ENCODE measurements at places on chromosomes 7 and 10. TPM values are rescaled to one million over a fixed set of nuclear protein-coding genes. Genes with fewer than 3 reads are reported as not detected.

GRCh38 chr7:77930496-77930895 lies 131.9 kb downstream of the PHTF2 start:
- DNase-seq = no peak

- no peak for DNase-seq
Observed at GRCh38 chr10:28302012-28302637, 739 bp downstream of the MPP7 start.

DNA sequence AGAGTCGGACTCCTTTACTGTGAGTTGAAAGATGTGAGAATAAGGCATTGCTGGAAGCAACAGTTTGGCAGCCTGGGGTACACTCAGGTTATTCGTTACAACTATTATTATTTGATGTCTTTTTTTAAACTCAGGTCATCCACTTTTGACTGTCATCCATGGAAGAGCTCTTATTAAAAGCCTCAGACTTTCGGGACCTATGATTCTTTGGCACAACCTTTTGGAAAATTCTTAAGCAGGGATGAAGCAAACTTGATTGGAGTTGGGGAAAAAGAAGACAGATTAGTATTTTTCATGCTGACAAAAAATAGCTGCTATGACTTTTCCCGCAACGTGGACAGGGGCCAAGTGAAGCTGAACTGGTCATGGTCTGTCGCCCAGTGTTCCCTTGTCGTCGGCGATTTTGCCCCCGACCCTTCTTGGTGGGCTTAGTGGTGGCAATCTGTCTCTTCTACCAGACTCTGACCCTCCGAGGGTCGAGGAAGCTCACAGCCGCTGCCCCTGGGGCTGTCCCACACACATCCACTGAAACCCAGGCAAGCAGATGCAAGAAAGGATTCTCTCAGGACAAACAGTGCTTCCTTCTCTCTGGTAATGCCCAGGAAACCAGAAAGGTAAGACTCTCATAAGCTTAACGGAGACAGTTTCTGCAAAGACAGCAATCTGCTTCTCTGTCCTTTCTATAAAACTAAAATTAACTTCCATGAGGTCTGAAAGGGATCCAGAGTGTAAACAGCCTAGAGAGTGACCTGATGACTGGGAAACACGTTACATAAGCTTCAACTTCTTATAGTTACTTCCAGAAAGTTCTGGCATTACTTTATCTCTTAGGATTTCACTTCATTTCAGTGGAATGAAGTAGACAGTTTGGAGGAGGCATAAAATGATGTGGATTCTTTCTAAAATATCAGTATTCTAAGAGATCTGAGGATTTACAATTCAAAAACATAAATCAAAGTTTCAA lies 1.0 kb downstream of the CPED1 start:
- no peak for DNase-seq

DNA sequence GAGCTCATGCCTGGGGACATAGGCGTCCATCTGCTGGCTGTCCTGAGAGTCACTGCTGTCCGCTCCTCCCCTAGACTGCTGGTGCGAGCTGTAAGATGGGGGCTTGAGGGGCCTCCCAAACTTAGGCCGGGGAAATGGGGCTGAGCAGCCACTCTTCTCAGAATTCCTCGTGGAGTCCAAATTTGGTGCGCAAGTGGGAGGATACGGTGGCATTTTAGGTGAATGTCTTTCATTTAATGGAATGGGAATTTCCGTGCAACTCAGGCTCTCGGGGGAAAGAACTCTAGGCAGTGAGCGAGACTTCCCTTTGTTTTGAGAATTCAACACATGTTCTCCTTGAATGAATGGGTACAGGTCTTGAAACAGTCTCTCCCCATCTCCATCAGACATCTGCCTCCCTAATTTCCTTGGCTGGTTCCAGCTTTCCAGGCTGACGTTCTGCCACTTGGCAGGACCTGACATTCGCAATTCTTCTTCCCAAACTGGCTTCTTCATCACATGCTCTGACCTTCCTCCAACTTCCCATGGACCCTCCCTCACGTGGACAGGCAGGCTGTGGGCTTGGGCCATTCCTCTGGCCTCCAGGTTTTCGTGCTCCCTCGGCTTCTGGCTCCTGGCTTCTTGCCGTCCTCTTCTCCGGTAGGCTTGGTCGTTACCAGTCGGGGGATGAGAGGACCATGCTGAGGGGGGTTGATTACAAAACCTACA lies 30.1 kb downstream of the JCAD start:
- no peak for DNase-seq

DNA sequence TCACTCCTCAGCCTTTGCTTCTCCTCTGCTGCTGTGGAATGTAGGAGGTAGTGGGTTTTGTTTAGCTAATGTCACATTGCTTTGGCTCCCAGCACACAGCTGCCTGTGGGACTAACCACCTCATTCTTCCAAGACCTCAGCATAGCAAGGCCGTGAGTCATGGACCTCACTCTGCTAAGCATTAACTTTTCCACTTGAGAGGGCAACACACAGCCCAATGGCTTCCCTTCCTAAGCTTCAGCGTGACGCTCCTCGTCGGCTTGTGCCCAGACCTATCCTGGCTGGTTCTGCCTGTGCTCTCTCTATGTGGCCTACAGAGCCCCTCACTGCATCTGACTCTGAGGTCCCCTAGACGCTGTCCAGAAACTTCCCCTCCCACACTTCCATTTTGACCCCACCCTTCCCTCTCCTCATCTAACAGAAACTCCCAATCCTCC lies 23.3 kb downstream of the MYOF start:
- peak; percentile 100 for DNase-seq

- no peak for DNase-seq
Observed at GRCh38 chr7:75986147-75986781, 8.1 kb downstream of the TMEM120A start.

- no peak for DNase-seq
Observed at GRCh38 chr7:128120116-128120515, 88.9 kb upstream of the LRRC4 start.

GRCh38 chr7:95527033-95527775 lies 41.5 kb downstream of the ASB4 start:
- peak; percentile 42 for DNase-seq

DNA sequence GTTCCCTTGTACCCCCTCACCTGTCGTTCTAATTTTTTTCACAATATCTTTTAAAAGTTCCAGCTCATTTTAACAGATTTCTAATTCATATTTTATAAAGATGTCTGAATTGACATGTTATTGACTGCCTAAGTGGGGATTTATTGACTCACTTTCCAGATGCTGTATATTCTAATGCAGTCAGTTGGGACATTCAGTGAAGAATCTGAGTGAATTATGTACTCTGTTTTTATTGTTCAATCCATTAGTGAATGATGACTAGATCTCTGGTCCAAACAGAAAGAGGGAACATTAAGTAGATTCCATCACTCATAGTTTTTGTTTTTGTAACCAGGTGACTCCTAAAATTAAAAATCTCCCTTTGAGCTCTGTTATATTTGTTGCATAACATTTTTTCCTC lies 54.3 kb downstream of the LOXL4 start:
- DNase-seq = no peak

GRCh38 chr7:42198974-42199668 lies 37.9 kb downstream of the GLI3 start:
- no peak for DNase-seq

GRCh38 chr7:1540776-1541271 lies 10.3 kb downstream of the MAFK start:
- no peak for DNase-seq

- DNase-seq = no peak
Observed at GRCh38 chr7:122423591-122423990, 119.0 kb upstream of the FEZF1 start.

- no peak for DNase-seq
Observed at GRCh38 chr7:106723398-106723797, 62.4 kb upstream of the CCDC71L start.

- DNase-seq = no peak
Observed at GRCh38 chr7:20558963-20559716, 56.3 kb upstream of the ABCB5 start.

DNA sequence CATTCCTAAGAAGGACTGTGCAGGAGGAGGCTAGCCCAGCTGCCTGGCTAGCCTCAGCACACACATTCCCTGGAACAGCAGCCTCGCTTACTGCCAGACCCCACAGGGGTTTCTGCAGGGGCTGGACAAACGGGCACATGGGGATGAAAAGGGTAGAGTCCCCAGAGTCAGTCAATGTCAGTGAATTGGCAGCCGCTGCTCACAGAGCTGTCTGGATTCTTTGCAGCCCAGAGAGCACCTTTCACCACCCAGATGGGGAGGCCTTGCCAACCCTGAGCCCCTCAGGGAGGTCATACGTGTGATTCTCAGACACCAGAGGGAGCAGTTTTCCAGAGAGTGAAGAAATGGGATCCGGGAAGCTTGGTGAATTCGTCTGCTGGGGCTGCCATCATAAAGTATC lies 143.3 kb downstream of the KCNMA1 start:
- DNase-seq = no peak

DNA sequence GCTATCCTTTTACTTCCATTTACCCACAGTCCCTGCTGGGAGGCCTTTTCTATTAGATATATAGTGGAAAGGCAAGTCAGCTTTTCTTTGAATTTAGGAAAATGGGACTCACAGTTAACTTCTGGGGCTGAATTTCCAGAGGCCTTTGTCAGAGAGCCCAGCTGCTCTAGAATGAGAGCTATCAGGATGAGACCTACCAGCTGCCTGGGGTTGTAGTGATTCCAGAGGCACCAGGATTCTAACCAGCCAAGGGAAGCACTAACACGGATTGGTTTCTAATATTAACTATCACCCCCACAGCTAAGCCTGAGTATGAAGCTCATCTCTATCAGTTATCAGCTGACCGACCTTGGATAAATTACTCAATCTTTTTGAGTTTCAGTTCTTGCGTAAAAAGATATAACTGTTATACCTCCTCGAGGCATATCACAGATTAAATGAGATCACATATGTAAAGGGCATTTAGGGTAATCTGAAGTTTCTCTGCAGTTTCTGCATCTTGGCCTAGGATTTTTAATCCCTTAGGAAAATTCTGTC lies 56.6 kb upstream of the CALD1 start:
- no peak for DNase-seq

DNA sequence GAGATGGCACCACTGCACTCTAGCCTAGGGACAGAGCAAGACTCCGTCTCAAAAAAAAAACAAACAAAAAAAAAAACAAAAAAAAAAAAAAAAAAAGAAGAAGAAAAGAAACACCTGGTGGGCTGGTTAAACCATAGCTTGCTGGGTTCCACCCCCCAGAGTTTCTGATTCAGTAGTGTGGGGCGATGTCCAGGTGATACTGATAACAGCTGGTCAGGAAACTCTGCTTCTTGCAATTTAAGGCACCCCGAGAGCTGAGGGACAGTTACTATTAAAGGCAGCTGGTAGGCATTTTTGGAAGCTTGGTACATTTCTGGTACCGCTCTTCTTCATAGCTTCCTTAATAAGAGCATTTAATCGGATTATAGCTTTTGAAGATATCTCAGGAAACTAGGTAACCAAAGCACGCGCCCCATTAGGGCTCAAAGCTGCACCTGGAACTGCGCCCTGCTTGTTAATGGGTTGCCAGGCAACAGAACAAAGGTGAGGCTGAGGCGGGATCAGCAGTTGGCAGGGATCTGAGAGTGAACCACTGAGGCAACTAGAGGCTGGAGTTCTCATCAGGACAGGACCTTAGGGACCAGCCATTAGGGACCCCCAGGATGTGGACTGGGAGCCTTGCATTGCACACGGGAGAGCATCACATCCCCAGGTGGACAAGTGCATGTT lies 6.5 kb upstream of the SDK1 start:
- no peak for DNase-seq

- no peak for DNase-seq
Observed at GRCh38 chr10:78286186-78286585, 252.5 kb downstream of the RPS24 start.

GRCh38 chr10:124172181-124172916 lies 79.0 kb upstream of the CHST15 start:
- no peak for DNase-seq

DNA sequence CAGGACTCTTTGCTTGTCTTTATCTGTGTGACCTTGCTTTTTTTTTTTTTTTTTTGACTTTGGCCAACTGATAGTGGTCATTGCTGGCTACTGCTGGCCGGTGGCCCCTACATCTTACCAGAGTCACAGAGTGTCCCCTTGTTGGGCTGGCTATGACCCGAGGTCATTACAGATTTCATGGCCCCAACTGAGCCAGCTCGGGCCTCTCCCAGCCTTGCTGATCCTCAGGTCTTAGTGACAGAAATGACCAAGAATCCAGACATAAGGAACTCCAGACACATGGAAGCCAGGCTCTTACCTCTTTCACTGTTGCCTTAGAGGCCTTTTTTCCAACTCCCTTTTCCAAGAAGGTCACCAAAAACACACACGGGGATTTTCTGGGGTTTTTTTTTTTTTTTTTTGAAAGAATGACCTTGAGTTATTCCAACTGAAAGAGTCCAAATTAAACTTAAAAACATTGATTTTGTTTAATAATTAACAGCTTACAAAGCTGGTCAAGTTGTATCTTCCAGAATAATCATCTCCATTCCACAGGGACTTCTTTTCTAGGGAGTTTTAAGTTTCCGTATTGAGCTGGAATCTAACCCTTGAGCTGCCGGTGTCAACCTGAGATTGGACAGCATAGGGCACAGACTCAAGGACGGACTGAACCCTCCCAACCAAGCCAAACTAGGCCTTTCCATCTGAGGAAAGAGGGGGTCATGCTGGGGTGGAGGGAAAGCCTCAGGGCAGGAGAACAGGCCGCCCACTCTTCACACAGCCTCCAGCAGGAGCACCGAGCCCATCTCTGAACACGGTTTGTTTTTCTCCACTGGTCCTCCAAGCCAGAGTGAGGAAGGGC lies 43.8 kb downstream of the PIK3AP1 start:
- no peak for DNase-seq

DNA sequence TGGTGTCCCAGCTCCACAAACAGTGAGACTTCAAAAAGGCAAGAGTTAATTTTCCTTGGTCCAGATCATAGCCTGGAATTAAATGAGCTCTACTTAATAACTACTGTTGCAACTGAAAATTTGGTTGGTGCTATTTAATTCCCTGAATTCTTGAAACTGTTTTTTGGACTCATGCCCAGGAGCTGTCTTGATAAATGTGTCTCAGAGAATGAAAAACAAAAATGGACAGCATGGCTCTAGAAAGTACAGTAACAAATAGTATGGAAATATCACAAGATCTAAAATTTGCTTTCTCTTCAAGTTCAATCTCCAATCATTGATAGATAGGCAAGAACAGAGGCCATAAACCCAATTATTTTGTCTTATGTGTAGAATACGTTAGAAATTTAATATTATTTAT lies 42.5 kb downstream of the CCDC71L start:
- no peak for DNase-seq

GRCh38 chr7:47940088-47941013 lies 7.9 kb downstream of the PKD1L1 start:
- no peak for DNase-seq

- DNase-seq = no peak
Observed at GRCh38 chr10:132972986-132973902, 30.9 kb upstream of the CFAP46 start.

- no peak for DNase-seq
Observed at GRCh38 chr7:158740657-158741293, 36.2 kb upstream of the NCAPG2 start.

- no peak for DNase-seq
Observed at GRCh38 chr7:116665332-116665996, 6.5 kb upstream of the MET start.

ACSL5 gene
- total RNA-seq = not detected

C10orf120 gene
- not detected for total RNA-seq

CAPZA2 gene
- total RNA-seq = 214 TPM

TAF5 gene
- total RNA-seq = 2.3 TPM

CFAP43 gene
- total RNA-seq = 2.7 TPM

CELF2 gene
- total RNA-seq = 0.10 TPM

OR2A25 gene
- not detected for total RNA-seq

KLF14 gene
- total RNA-seq = not detected

HOXA7 gene
- 5.1 TPM for total RNA-seq

SCART1 gene
- not detected for total RNA-seq

AKR1B15 gene
- total RNA-seq = 0.72 TPM

CALHM1 gene
- total RNA-seq = not detected

CABCOCO1 gene
- total RNA-seq = 0.24 TPM

Measured in Caki2 (cell line).